Activated CD8-positive, alpha-beta memory T cell treated with anti-CD3 and anti-CD28 coated beads, Interleukin-2, amount 10 ng/mL, durations not matched to agents 7 days and 5 days (primary cell): ENCODE measurements at places on chromosomes 11 and 22. TPM values are rescaled to one million over a fixed set of nuclear protein-coding genes. Genes with fewer than 3 reads are reported as not detected.

DNA sequence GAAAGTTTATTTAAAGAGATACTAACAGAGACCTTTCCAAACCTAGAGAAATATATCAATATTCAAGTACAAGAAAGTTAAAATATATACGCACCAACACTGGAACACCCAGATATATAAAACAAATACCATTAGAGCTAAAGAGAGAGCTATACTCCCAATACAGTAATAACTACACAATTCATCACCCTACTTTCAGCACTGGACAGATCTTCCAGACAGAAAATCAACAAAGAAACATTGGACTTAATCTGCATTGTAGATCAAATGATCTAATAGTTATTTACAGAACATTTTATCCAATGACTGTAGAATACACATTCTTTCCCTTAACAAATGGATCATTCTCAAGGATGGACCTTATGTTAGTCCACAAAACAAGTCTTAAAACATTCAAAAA lies 311.9 kb downstream of the METTL15 start:
- DNase-seq: no peak
- H3K4me1 ChIP-seq: no peaks in the 10 kb centered on the region
- H3K36me3 ChIP-seq: no peaks in the 10 kb centered on the region
- no peak overlapping the region for H3K27ac ChIP-seq
- no peaks in the 10 kb centered on the region for H3K27me3 ChIP-seq

GRCh38 chr11:66328031-66328301 lies 8.3 kb downstream of the RIN1 start:
- no peak overlapping the region for H3K4me3 ChIP-seq
- DNase-seq: peak; percentile 79
- no peaks in the 10 kb centered on the region for H3K36me3 ChIP-seq

DNA sequence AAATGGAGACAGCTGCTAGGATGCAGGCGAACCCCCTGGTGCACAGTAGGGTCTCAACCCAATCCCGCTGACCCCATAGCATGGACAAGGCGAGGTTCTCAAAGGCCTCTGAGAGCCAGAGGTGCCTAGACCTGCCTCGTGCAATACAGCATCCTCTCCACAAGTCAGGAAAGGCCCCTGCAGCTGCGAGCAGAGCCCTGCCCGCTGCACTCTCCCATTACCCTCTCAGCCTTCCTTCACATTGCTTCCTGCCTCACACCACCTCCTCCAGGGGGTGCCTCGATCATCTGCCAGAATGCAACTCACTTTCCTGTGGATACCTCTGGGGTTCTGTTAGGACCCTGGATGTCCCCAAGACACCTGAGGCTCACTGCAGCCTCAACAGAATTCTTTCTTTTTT lies 42.8 kb upstream of the TCF20 start:
- no peaks in the 10 kb centered on the region for H3K36me3 ChIP-seq
- no peak overlapping the region for H3K4me3 ChIP-seq
- H3K27me3 ChIP-seq: no peaks in the 10 kb centered on the region
- DNase-seq: no peak
- peaks cover 13% of the 10 kb centered on the region for H3K4me1 ChIP-seq

Gene SSTR3
- total RNA-seq: 1.3 TPM

Gene FXYD2
- total RNA-seq: 19.0 TPM
